ENCODE measurements at places on chromosomes 3 and 15.

- no peak for DNase-seq
These were observed 1122.0 kb downstream of the ROBO1 start for GRCh38 chr3:78645628-78646310.

GRCh38 chr3:102605153-102605552 lies 170.3 kb downstream of the ZPLD1 start:
- DNase-seq, result no peak

DNA sequence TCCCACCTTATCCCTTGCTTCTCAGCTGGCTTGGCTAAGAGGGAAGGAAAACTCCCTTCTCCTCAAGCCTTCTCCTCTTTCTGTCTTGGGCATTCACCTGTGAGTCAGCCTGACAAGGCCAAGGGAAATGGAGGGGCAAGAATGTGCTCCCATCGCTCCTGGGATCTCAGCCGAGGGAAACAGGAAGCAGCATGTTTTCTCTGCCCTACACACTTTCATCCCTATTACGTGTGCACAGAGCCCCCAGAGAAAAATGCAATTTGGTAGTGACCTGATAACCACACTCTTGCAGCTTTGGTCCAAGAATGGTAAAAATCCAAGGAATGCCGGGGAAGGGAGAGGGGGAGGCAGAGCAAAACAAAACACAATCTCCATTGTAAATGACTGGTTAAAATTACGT lies 32.9 kb upstream of the MTMR10 start:
- no peak for DNase-seq

GRCh38 chr3:165920984-165921383 lies 83.8 kb upstream of the BCHE start:
- no peak for DNase-seq

- no peak for DNase-seq
These were observed 32.5 kb downstream of the KLF13 start for GRCh38 chr15:31358957-31359701.

DNA sequence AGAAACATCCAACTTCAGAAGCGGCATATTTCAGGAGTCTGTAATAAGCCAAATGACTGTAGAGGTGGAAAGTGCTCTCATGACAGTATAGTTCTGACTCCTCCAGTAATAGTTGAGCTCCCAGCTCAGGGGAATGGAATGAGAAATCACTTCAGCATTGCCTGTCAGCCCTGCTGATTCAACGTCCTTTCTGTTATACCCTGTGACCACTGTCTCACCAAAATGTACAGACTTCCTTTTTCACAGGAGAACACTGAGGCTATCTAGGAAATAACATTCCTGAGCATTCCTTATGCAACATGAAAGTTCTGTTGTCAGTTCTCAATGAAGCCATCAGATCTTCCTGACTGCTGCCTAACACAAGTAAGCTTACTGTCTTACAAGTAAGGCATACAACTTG lies 284.5 kb upstream of the MME start:
- DNase-seq, result no peak

DNA sequence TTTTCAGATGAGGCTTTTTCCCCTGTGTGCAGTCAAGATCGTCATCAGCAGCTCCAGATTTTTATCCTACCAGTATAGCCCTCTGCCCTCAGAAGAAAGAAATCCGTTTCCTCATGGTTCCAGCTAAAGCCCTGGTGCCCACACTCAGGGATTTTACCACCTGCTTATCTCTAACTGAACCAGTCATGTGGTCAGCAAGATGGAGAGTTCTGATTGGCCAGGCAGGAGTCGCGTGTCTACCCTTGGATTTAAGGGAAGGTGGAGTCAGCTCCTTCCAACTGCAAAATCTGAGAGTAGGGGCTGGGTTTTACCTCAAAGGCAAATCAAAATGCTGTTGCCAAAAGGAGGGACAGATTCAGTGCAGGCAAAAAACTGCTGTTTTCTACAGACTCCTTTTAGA lies 135.3 kb downstream of the LRTM1 start:
- DNase-seq, result no peak

DNA sequence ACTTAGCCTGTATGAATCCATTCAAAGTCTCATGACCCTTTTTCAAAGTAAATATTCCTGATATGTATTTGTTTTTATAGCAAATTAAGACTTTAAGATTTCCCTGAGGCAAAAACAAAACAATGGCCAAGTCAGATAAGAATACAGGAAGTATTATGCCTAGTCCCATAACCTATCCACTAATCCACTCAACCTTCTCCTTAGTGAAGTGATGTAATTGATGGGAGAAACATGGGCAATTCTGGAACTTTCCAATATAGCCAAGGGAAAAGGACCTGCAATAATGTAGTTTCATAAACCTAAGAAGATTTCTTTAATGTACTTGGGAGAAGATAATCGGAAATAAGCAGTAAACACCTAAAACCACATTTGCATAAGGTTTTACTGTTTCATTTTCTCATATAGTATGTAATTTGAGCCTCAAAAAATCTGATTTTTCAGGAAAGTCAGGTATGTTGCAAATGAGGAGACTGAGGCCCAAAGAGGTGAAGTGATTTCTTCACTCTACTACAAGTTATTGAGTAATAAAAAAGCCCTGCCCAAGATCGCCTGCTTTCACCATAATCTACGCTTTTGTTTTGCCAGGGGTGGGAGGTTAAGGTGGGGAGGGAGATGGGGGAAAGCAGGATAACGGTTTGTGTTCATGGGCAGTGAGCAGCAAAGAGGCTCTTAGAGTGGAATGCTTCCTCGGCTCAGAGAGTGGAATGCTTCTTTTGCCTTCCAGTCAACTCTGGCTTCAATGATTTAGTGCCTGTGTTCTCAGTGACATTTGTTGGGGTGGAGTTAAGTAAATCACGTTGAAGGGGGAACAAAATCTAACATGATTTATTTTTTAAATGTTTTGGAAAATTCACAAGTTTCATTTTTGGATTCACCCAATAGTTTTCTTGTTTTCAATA lies 95.0 kb upstream of the FNDC3B start:
- DNase-seq, result no peak

- no peak for DNase-seq
These were observed 153.3 kb downstream of the USP13 start for GRCh38 chr3:179806177-179806576.

DNA sequence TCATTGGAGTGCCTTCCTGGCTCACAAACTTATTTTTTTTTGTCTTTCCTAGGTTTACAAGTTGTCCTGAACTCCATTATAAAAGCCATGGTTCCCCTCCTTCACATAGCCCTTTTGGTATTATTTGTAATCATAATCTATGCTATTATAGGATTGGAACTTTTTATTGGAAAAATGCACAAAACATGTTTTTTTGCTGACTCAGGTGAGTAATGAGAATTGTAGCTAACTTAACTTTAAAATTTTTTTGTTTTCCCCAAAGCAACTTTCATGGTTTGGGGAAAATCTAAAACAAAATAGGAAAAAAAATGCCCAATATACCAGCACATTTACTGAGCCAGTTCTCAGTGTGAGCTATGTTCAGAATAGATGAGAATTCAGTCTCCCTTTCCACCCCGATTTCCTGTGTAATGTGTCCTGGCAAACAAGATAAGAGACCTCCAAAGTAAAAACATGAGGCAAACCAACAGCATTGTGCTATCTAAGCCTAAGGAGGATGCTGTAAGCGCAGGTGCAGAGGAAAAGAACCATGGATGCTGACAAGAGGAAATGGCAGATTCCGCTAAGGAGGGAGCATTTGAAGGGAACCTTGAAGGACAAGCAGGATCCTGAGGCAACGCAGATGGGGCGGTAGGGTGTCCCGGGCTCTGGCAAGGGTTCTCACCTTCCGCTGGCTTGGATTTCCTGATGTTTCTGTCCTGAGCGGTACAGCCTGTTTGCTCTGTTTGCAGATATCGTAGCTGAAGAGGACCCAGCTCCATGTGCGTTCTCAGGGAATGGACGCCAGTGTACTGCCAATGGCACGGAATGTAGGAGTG lies 171.4 kb downstream of the CACNA1D start:
- no peak for DNase-seq

DNA sequence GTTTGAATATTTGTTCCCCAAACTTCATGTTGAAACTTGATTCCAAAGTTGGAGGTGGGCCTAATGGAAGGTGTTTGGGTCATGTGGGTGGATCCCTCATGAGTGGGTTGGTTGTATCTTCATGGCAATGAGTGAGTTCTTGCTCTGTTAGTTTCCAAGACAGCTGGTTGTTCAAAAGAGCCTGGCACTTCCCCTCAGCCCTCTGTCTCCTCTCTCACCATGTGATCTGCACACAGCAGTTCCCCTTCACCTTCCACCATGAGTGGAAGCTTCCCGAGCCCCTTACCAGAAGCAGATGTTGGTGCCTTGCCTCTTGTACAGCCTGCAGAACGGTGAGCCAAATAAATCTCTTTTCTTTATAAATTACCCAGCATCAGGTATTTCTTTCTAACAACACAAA lies 327.1 kb upstream of the SLCO3A1 start:
- no peak for DNase-seq

- DNase-seq, result no peak
These were observed 1343.1 kb downstream of the ROBO1 start for GRCh38 chr3:78424656-78425055.

DNA sequence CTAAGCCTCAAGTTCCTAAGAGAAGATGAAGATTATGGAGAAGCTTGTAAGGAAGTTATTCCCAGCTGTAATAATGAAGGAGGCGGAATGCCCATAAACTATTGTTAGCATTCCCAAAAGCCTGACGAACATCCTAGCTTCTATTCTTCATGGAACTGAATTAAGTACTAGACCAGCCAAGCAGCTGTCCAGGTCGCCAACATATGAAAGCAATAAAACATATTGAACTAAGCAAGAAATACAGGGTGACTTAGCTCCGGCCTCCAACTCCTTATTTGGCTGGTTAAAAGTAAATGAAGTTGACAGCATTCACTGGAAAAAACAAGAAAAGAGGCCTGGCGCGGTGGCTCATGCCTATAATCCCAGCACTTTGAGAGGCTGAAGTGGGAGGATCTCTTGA lies 174.0 kb upstream of the TPM1 start:
- DNase-seq, result no peak

- no peak for DNase-seq
These were observed 121.1 kb downstream of the OXSM start for GRCh38 chr3:25910997-25911396.

GRCh38 chr15:82540055-82540983 lies at the start of gene RPS17:
RPS17 (minus strand) TSS chr15:82540457; CDS start chr15:82540428, 29 bp downstream.
- DNase-seq, result peak; percentile 98

GRCh38 chr3:114168150-114168549 lies 10.7 kb downstream of the DRD3 start:
- DNase-seq, result no peak

GRCh38 chr3:39637807-39638206 lies 170.3 kb downstream of the MOBP start:
- no peak for DNase-seq

DNA sequence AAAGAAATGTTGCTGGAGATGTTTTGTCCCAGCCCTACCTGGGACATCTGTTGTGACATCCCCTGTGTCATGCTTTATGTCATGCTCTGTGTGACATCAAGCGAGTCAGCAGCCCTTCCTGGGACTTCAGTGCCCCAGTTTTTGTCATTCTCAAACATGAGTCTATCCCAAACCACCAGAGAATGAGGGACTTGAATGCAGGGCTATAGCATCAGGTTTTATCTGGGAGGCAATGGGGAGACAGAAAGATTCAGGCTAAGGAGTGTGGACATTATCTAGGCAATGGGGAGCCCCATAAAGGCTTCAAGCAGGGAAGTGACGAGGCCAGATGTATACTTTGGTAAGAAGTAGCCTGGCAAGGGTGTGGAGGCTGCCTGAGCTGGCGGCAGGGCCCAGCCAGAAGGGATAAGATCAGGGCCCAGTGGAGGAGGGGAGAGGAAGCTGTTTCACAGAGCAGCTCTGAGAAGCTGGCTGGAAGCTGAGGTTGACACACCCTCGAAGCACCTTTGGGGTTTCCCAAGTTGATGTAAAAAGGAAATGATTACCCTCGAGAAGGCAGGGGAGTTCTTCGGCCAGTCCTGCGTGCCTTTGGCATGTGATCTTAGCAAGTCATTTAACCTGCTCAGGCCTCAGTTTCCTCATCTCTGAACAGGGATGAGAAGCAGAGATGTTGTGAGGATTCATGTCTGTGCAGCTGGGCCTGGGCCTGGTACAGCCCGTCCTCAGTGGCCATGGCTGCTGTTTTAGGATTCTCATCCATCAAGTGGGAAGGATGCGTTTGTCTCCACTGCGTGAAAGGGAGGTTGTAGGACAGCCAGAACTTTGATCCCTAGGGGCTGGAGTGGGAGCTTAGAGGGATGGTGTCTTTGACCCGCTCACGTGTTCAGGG lies 34.3 kb downstream of the IRAK2 start:
- DNase-seq, result peak; percentile 40

DNA sequence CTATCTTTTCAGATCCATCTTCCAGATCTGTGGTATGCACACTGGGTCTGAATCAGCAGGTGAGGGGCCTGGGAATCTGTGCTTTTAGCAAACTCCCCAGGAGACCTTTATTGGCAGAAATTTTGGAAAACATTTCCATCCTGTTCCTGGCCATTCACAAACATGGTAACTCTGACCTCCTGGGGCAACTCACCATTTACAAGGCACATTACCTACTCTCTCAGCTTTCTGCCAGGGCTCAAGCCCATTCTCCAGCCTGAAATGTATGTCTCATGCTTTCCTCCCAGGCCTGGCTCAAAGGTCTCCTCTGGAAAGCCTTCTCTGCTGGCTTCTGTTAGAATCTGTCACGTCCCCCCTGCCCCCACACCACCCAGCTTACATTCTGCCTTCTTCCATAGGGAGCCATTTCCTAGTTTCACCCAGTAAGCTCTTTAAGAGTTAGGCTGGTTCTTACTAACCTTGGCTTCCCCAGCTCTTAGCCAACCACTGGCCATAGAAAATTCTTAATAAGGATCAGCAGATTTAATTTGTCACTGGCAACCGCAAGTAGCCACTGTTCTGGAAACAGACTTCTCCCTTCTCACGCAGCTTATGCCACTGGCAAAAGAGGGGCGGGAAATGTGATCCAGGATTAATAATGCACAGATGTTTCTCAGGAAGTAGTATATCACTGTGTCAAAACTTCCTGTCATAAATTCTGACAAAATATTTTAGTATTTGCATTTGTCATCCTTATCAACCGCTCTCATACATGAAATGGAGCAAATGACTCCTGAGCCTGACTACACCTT lies 55.0 kb downstream of the RORA start:
- no peak for DNase-seq

GRCh38 chr3:32960404-32961170 lies 9.1 kb downstream of the CCR4 start:
- no peak for DNase-seq

GRCh38 chr3:18334837-18335601 lies 90.1 kb downstream of the SATB1 start:
- DNase-seq, result no peak

GRCh38 chr3:102761766-102762165 lies 327.0 kb downstream of the ZPLD1 start:
- DNase-seq, result no peak
